Stimulated activated CD8-positive, alpha-beta memory T cell treated with anti-CD3 and anti-CD28 coated beads, Interleukin-7, amount 100 ng/mL, for 48 hours (primary cell): ENCODE measurements at places on chromosomes 13 and 19.

DNA sequence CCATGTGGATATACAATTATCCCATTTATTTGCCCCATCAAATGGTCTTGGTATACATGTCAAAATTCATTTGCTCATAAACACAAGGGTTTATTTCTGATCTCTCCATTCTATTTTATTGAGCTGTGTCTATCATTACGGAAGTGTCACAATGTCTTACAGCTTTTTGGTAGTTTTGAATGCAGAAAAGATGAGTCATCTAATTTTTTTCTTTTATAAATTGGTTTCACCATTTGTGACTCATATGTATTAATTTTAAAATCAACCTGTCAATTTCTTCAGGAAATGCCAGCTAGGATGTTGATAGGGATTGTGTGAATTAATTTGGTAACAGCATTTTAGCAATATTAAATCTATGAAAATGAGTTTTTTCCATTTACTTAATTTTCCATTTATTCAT, 2549.4 kb downstream of the PCDH9 start:
- DNase-seq = no peak

GRCh38 chr19:55962186-55962585, 14.6 kb downstream of the NLRP8 start:
- no peak for DNase-seq

GRCh38 chr13:49000247-49000646, 24.5 kb downstream of the FNDC3A start:
- DNase-seq = no peak

- no peak for DNase-seq
These were observed 1526.5 kb upstream of the SLC10A2 start for GRCh38 chr13:104592545-104593250.

GRCh38 chr13:99215184-99215830, 14.7 kb downstream of the UBAC2 start:
- DNase-seq = no peak

DNA sequence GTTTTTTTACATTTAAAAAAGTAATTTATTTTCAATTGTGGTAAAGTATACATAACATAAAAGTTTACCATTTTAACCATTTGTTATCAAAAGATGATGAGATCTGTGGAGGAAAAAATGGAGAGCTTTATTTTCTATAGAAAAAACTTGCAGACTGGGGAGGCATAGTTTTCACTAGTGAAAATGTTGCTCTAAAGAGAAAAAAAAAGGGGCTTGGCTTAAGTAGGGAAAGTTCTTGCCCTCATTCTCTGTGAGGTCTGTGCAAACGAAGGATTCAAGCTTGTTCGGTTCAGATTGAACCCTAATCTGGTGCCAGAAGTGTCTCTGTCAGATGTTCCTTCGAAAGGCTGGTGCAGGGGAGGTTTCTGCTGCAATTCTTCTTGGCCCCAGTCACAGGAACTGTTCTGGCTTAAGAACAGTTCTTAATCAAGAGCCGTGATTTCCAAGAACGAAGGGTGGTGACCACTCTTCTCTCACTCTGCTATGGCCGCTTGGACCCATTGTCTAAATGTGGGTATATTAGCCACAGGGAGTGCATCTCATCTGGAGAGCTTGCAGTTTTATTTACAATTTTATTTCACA, 42.1 kb downstream of the PCCA start:
- no peak for DNase-seq

- no peak for DNase-seq
These were observed 19.9 kb downstream of the IFNL3 start for GRCh38 chr19:39224910-39225309.

DNA sequence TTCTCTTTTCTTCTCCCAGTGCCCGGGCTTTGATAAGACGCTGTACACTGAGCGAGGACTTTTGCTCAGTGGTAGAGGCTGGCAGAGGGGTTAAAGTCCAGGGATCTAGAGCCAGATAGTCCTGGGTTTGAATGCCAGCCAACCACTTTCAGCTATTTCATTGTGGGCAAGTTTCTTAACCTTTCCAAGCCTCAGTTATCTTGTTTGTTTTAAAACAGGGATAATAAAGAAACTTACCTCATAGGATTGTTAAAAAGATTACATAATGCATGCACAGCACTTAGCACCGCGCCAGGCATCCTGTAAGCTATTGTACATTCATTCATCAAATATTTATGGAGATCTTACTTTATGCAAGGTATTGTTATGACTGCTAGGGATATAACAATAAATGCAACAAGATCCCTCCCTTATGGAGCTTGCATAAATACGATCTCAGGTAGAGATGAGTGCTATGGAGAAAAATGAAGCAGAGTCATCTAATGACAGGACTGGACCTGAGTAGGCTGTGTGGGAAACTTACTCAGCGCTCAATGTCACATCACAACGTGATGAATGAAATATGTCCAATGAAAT, 70.8 kb downstream of the LNX2 start:
- DNase-seq = no peak

- no peak for DNase-seq
These were observed 2.3 kb upstream of the STRN4 start for GRCh38 chr19:46748325-46749109.

DNA sequence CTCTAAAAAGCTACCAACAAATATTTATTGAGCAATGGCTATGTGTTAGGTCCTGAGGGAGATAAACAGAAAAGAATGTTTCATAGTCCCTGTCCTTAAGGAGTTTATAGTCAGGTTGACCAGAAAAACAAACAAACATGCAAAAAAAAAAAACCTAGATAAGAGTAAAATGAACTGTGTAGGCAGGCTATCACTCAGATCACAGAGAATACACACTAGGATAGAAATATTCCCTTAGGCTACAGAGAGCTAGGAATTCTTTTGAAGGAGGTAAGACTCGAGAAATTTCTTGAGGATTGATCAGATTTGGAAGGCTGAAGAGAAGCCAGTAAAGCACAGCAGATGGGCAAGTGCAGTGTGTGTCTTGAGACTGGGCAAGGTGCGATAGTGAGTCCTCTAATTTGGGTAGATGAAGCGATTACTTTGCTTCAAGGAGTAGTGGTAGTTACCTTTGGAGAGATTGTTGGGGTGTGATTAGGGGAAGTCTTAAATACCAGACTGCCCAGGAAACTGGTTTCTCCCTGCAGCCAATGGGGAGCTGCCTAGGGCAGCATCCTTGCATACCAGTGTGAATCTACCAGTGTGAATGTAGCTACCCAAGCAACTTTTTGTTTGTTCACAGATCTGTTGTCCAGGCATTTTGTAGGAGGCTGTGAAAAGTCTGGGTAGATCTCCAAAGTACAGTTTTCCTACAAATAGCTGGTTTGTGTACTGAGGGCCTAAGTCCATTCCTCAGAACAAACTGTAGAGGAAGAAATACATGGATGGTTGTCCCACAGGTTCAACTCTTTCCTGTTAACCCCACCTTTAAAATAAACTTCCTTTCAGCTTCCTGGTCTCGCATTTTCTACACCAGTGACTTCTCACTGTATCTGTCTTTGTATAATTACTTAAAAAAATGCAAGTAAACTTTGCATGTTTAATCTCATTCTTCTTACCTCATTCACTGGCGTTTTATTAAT, 314.1 kb downstream of the KLF5 start:
- DNase-seq = no peak

GRCh38 chr13:32314271-32315237, 609 bp downstream of the ZAR1L start:
- peak; percentile 62 for DNase-seq

DNA sequence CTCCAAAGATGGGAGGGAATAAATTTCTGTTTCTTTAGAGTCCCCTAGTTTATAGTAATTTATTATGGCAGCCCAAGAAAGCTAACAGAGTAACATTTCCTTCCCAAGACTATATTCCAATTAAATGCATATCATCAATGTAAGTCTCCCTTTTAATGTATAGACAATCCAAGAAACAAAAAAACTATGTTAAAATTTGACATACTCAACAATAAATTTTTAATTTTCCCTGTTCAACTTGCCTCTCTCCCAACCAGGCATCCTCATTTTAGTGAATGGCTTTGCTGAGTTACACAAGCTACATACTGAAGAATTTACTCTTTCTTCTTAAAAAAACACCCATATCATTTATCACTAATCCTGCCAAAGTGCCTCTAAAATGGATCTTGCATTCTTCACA, 1357.7 kb downstream of the PCDH9 start:
- no peak for DNase-seq

DNA sequence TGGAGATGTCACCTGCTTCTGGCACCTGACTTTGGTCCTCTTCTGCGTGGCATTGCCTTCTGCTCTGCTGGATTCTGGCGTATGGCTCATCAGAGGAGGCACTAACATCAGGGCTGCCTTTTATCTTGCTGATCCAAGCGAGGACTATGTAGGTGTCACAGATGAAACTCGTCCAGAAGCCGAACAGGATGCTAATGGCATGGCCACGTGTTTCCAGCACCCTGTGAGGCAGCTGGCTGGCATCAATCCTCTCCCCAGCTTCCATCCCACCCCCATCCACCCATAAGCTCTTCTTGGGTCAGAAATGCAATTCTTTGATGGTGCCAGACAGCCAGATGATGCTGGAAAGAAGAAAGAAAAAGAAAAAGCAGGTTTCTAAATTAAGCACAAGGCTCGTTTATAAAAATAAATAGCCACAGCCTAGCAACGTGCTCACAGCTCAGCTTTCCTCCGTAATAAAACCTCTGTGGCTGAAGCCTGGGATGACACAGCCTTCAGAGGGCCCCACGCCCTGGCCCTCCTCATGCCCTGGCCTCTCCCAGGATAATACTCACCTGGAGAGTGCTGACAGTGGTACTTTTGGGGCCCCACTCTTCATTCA, 212.9 kb upstream of the SERP2 start:
- DNase-seq = no peak

DNA sequence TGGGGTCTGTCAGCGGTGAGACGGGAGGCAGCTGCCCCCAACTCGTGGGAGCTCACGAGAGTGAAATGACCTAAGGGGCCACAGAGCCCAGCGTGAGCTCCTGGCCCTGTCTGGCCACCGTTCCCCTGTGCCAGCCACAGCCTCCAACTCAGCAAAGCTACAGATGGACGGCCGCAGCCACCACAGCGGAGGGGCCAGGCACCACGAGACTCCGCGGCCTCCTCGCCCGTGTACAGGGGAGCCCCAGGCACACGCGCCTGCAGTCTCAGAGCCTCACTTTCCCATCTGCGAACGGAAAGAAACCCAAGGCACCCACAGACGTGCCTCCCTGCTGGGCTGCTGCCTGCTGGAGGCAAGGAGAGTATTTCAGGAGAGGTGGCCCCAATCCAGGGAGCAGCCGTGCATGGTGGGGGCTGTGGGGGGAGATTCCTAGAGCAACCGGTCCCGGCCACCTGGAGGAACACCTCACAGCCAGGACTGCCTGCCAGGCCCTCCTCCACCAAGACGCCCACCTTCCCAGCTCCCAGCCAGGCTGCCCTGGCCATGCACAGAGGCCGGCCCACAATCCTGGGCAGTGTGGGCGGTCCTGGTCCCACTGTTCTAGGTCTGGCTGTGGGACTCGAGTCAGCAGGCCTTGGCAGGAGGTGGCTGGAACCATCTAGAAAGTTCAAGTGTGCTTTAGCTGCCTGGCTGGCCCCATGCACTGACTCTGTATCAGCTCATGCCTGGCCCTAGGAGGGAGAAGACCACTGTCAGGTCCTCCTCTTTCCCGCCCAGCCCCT, 1.9 kb downstream of the MKNK2 start:
- DNase-seq = no peak

DNA sequence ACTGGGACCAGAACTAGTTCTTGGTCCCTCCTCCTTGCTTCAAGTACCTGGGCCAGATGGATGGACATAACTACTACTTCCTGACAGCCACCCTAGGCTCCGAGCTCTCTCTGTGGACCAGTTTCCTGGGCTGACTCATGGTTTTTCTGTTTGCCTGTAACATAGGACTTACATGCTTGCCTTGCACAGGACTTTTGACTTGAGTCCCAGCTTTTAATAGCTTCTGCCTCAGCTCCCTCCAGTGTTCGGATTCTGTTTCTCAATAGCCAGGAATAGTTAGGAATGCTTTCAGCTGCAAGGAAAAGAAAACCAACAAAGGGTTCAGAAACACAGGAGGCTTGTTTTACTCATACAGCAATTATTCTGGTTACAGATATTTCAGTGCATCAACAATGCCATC, 405.9 kb downstream of the ZNF536 start:
- no peak for DNase-seq

GRCh38 chr13:81304121-81304659, 963.3 kb upstream of the SPRY2 start:
- no peak for DNase-seq

- no peak for DNase-seq
These were observed 38.1 kb downstream of the RUBCNL start for GRCh38 chr13:46348961-46349360.

DNA sequence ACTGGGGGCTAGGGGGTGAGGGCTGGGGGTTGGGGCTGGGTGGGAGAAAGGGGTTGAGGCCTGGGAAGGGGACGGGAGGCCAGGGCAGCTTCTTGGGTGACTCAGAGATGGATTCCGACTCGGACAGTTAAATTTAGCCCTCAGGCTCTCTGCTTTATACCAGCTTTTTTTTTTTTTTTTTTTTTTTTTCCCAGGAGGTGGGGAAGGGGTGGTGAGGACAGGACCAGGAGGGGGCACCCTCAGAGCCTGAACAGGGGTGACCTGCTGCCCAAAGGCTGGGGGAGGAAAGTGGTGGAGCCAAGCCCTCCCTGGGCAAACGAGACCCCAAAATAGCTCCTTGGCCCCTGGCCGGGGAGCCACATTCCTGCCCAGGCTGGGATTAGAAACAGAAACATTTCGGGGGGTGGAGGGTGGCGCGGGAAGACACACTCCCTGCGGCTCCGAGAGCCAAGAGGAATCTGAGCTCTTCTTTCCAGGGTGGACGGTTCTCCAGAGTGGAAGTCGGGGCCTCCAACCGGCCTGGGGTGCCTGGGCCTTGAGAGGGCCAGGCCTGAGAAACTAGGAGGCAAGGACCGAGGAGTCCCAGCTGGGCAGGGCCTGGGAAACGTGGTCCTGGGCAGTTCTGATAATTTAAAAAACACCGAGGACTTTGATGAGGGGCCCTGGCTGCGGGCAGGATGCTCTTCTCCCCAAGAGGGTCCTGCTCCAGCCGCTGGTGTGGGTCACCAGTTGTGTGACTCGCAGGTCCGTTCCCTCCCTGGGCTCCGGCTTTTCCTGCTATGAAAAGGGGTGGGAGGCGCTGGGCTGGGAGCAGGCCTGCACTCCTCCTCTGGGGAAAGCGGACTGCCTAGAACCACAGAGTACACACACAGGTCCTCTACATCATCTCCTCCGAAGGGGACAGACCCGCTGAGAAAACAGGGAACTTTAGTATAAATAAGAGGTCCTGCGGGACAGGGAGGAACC, 813 bp upstream of the DMPK start:
- DNase-seq = no peak

GRCh38 chr19:5903056-5903623, 450 bp downstream of the NDUFA11 start:
- no peak for DNase-seq

DNA sequence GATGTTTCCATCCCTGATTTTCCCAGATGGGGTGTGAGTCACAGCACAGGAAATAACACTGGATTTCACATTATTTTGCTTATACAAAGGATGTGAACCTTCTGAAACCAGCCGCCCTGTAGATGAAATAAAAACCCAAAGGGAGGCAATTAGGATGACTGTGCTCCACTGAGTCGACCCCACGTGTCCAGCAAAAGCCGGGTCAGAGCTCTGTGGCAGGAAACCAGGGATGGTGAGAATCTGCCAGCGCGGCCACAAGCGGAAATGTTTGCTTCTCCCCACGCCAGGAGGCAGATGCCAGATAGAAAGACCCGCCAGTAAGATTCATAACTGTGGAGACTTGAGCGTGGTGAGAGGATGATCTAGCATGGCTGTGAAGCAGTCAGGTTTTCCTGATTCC, 764.4 kb downstream of the LIG4 start:
- DNase-seq = no peak
